Endodermal cell (in vitro differentiated cells): ENCODE measurements at places on chromosomes 13 and 19. TPM values are rescaled to one million over a fixed set of nuclear protein-coding genes. Genes with fewer than 3 reads are reported as not detected.

The CPAMD8 gene
- total RNA-seq = 18.6 and 22.9 TPM in 2 replicates

The DAPK3 gene
- total RNA-seq = 89.9 to 128 TPM (median 95.1 TPM) in 3 replicates

The ZNF556 gene
- not detected in 3 replicates for total RNA-seq

The FCGBP gene
- 0.23 and 0.29 TPM in 2 replicates for total RNA-seq

The RCBTB2 gene
- 2.5 to 3.5 TPM (median 3.1 TPM) in 3 replicates for total RNA-seq

The IFNL1 gene
- not detected in 3 replicates for total RNA-seq

The SPRY2 gene
- 87.7 to 94.4 TPM (median 90.7 TPM) in 3 replicates for total RNA-seq

The CARM1 gene
- total RNA-seq = 70.3 to 92.2 TPM (median 86.6 TPM) in 3 replicates

The ZNF534 gene
- total RNA-seq = 0.43 and 0.62 TPM in 2 replicates

The OR10H1 gene
- 0.05 and 0.09 TPM in 2 replicates for total RNA-seq

The PRRG2 gene
- 2.6 and 3.7 TPM in 2 replicates for total RNA-seq

The MISP3 gene
- total RNA-seq = 0.73 and 0.97 TPM in 2 replicates

The TMIGD2 gene
- total RNA-seq = 0.70 TPM in 1 of 2 replicates, not detected in the other

The TMEM145 gene
- 0.38 to 12.8 TPM (median 1.0 TPM) in 3 replicates for total RNA-seq

The STOML3 gene
- not detected in 3 replicates for total RNA-seq

The NPAS1 gene
- total RNA-seq = 8.7 and 9.1 TPM in 2 replicates

The KIR3DL2 gene
- not detected in 2 replicates for total RNA-seq

The SLC1A6 gene
- total RNA-seq = 0.86 and 1.6 TPM in 2 replicates

The CEACAM20 gene
- not detected in 3 replicates for total RNA-seq

The CRX gene
- 0.66 and 0.72 TPM in 2 replicates for total RNA-seq

The ERFL gene
- 0.23 to 0.72 TPM (median 0.53 TPM) in 3 replicates for total RNA-seq
